ENCODE measurements at places on chromosomes 4 and X.

- no peak for DNase-seq
These were observed 16.0 kb upstream of the RAP1GDS1 start for GRCh38 chr4:98245226-98245625.

GRCh38 chr4:52932591-52933470 is 70.7 kb downstream of the RASL11B start:
- no peak for DNase-seq

DNA sequence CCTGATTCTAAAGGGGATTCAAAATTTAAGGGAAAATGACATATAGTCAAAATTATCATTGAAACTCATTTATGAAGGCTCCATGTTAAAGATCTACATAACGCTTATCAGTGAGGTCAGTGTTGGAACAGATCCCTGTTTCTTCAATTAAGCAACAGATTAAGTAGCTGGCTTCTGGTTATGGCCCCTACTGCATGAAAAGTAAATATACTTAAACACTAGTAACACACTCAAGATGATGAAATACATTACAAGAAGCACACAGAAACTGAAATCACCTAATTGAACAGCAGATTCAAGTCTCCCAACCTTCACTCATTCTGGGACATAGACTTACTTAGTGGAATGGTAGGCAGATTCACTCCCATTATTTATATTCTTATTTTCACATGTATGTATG is 51.6 kb upstream of the SLC16A2 start:
- no peak for DNase-seq

- DNase-seq = peak; percentile 19
These were observed 156.0 kb upstream of the ANKRD50 start for GRCh38 chr4:124868495-124868894.

DNA sequence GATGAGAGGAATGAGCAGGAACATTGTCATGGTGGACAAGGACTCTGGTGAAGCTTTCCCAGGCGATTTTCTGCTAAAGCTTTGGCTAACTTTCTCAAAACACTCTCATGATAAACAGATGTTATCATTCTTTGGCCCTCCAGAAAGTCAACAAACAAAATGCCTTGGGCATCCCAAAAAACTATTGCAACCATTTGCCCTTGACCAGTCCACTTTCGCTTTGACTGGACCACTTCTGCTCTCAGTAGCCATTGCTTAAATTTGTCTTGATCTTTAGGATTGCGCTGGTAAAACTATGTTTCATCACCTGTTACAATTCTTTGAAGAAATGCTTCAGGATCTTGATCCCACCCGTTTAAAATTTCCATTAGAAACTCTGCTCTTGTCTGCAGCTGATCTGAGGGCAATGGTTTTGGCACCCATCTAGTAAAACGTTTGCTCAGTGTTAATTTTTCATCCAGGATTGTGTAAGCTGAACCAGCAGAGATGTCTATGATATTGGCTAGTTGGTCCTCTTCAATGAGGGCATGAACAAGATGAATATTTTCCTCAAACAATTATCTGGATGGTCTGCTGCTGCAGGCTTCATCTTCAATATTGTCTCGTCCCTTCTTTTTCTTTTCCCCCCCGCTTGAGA is 14.8 kb downstream of the TBC1D1 start:
- DNase-seq = no peak

GRCh38 chrX:136219893-136220292 is 31.3 kb downstream of the MAP7D3 start:
- no peak for DNase-seq

DNA sequence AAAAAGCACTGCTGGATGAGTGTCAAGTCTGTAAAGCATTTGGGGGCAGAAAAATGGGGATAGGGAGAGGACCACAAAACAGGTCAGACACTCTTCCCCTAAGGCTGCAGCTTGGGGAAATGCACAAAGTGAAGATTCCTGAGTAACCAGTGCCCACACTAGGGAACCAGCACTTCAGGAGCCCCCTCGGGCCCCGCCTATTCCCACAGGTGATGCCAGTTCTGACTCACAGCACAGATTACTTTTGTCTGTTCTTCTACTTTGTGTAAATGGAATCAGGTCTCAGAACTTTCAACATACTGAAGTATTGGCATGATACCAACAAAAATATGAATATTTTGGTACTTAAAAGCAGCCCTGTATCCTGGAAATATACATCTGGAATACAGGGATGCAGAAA is 112.5 kb downstream of the ADRA2C start:
- DNase-seq = peak; percentile 28

- no peak for DNase-seq
These were observed 353.6 kb downstream of the TRIML1 start for GRCh38 chr4:188492886-188493285.

DNA sequence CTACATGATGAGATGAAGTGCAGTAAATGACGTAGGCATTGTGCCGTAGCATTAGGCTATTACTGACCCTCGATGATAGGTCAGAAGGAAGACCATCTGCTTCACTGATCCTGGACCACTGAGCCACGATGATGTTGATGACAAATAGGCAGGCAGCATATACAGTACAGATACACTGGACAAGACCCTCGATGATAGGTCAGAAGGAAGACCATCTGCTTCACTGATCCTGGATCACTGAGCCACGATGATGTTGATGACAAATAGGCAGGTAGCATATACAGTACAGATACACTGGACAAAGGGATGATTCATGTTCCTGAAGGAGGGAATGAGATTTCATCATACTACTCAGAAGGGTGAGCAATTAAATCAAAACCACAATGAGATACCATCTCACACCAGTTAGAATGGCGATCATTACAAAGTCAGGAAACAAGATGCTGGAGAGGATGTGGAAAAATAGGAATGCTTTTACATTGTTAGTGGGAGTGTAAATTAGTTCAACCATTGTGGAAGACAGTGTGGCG is 50.9 kb downstream of the BEND4 start:
- peak; percentile 80 for DNase-seq

- DNase-seq = no peak
These were observed 2.6 kb downstream of the C4orf33 start for GRCh38 chr4:129098531-129099001.

DNA sequence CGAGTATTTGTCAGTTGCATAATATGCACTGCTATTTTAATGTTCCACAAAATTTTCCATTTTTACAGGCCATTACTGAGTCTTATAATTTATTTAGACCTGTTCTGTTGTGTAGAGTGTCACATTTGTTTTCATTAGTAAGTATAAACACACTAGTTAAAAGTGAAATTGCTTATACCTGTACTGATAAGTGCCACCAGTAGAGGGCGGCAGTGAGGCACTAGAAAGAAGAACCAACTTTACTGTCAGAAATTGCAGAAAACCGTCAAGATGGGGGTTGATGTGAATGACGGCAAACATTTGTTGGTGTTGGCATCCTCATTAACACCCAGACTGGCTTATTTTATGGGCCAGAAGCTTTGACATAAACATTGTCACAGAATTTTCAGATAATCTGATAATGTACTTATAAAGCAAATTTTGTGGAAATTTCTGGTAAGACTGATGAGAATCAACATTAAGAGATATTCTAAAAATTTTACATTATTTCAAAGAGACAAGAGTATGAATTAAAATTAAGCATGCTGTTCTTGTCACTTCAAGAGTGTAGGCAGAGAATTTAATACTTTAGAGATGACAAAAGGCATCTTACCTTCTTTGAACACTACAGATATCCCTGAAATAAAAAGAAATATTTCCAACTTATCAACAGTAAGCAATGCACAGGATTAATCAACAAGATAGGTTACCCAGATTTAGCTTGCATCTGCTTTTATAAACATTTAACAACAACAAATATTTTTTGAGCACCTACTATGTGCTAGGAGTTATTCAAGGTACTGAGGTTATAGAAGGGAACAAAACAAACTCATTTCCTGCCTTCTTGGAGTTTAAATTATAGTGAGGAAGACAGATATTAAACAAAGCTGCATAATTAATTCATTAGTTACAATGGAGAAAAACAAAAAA is 24.9 kb downstream of the ALPK1 start:
- peak; percentile 73 for DNase-seq

DNA sequence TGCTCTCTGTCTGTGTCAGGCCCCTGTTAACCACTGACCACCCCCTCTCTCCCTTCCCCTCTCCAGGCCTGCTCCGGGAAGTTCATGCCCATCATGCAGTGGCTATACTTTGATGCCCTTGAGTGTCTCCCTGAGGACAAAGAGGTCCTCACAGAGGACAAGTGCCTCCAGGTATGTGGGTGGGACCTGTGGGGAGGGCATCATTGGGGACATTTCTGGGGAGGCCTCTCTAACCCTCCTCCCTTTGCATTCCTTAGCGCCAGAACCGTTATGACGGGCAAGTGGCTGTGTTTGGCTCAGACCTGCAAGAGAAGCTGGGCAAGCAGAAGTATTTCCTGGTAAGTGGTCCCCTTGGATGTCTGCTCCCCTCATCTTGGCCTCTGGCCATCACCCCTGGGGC is 9.2 kb downstream of the UBA1 start:
- DNase-seq = no peak

DNA sequence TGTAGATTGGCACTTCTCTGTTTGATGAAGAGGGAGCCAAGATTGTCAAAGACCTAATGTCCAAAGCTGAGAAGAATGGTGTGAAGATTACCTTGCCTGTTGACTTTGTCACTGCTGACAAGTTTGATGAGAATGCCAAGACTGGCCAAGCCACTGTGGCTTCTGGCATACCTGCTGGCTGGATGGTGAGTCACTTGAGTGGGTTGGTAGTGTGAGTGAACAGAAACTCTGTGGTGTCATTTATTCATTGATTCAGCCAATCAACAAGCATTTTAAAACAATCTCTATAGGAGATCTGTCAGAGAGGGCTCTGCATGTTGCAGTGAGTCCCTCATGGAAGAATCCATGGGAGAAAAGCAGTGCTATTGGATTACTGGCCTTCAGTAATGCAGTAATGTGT is 16.3 kb downstream of the TAF9B start:
- DNase-seq = peak; percentile 49

GRCh38 chr4:134668237-134668636 is 466.6 kb upstream of the PABPC4L start:
- DNase-seq = peak; percentile 3

- no peak for DNase-seq
These were observed 63.4 kb upstream of the ENPEP start for GRCh38 chr4:110412354-110413065.

DNA sequence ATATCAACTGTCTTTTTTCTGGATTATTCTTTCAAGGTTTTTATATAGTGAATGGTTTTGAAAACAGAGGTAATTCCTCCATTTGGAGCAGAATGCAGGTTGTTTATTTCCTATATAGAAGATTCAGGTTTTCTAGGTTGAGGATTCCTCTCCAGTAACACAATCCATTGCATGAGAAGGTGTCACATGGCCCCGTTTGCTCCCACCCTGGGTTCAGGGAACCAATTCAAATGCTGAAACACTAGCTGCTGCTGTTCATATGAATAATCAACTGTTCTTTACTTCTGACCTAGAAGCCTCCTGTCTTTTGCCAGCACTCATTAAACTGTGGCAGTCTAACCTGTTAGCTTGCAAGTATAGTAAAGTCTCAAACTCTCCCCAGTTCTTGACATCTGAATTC is 1316.9 kb upstream of the TENM3 start:
- no peak for DNase-seq

- peak; percentile 47 for DNase-seq
These were observed 155.5 kb downstream of the PDGFRA start for GRCh38 chr4:54384563-54384962.

GRCh38 chr4:6885953-6886557 is 23.6 kb upstream of the TBC1D14 start:
- DNase-seq = peak; percentile 58

DNA sequence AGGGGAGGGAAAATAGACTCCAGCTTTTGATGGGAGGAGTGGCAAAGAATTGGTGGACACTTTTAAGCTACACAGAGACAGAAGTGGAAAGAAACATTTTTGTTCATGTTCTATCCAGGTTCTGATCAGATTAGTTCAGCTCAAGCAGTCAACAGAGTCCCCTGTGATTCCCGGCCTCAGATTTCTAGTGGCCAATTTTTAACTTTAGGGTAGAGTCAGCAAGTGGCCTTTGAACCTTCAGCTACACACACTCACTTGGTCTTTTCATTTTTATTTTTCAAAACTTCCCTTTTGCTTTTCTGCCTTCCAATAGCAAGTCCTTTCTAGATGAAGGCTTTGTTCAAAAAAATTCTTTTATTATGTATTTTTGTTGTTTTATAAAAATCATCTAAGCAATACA is 169.2 kb upstream of the RPS6KA3 start:
- DNase-seq = no peak

DNA sequence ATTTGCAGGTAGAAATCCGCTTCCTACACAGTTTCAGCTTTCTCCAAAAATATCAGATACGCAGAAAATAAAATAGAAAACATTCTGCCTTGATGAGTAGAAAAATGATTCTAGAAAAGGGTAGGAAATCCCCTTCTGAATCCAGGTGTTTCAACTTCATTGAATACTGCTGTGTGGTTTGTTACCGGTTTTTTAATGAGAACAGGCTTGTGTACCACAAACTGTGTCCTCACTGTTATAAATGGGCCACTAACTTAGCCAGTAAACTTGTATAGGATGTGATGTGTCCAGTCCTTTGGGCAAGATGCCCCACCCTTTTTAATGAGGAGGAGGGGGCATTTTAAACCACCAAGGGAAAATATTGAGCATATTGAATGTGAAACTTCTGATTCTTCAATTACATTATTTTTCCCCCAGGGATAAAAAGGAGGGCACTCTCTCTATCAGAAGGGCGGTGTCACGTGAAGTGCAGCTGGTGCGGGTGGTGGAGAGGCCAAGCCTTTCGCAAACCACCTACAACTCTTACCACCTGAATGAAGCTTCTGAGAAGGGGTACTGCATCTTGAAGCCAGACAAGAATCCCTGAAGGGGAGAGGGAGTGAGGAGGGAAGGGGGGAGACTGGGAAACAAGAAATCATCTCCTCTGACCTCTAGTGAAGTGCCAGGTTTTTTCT is 4.5 kb downstream of the CXXC4 start:
- DNase-seq = no peak

GRCh38 chr4:129543299-129543698 is 447.3 kb downstream of the C4orf33 start:
- DNase-seq = no peak

DNA sequence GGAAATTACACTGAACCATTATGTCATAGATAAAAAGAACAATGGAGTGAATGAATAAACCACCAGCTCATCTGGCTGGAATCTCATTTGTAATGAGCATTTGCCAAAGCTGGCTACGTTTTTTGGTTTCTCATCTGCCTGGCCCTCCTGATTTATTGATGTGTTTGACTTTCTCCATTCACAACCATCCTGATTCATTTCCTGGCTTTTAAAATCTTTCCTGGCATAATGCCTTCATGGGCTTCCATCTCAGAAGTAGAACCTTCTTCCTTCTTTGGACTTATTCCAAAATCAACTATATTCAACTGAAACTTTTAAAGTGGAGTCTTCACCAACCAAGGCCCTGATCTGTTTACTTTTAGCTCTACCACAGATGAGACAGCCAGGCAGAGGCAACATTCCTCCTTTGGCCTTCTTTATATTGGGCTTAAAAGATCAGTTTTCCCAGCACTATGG is 36.0 kb upstream of the ARSJ start:
- peak; percentile 98 for DNase-seq

- peak; percentile 16 for DNase-seq
These were observed 149.4 kb downstream of the PDGFRA start for GRCh38 chr4:54378461-54378860.

GRCh38 chr4:134243742-134244713 is 42.4 kb upstream of the PABPC4L start:
- DNase-seq = no peak

Data from MCF 10A (cell line).